ENCODE measurements at places on chromosomes 12 and 14.
A peak's percentile ranks its signal among the peaks of the same experiment; 100 is the strongest.

DNA sequence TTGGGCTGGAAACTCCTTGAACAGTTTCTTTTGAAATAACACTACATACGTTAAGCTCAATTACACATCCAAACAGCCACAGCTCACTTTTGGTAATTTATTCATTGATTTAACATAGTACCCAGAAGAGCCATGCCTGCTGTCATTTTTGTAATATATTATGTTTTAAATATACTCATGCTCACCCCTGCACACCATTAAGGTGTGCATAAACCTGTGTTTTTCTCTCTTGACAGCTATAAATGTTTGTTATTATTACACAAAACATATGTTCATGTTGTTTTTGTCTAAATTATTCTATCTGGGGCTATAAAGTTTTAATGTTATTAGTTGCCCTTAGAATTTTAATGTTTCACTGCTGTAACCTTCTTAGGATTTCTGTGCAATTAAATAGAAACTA is 296.1 kb downstream of the AKAP6 start:
- DNase-seq: no peak

DNA sequence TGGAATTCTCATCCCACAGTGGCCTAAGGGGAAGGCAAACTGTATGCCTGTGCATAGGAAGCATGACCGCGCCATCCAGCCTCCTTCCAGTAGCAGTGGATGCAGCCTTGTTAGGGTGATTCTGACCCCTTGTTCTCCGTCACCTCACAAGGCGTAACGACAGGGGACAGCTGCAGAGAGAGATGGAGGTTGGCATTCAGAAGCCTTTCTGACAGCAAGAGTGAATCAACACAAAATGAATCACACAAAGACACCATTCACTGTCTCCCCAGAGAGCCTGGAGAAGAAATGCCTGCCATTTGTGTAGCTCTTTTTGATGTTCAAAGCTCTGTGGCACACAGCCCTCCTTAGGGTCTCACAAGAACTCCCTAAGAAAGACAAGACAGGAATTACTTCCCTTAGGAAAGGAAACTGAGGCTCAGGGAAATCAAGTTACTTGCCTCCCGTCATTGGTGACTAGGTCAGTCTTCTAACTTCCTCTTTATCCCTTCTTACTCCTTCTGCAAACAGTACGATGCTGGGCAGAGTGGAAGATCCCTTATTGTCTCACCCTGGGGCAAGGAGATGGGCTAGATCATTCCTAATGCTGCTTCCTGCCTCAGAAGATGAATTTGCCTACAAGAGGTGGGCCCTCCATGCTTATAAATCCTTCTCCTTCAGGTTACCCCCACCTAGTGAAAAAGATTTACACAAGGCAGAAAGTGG is 280.9 kb downstream of the CACNA1C start:
- DNase-seq: no peak

- DNase-seq: peak; percentile 15
Measured at GRCh38 chr14:92040431-92041051, 682 bp upstream of the TRIP11 start.

GRCh38 chr14:54483073-54483745 is 5.6 kb downstream of the GMFB start:
- DNase-seq: no peak

DNA sequence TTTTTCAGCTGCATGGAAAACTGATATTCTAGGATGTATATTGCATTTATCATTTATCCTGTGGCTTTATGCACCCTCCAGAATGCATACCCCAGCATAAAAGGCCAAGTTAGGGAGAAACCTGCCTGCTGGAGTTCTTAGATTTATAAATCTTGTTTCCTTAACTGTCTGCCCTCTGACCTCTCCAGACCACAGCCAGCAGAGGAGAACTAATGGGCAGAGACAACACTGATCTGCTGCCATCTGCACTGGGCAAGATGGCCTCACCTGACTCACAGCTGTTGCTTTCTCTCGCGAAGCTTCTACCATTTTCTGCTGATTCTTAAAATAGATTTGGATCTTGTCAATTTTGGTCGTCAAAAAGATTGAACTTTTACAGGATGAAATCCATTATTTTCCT is 65.8 kb downstream of the PPP2R5C start:
- DNase-seq: no peak

GRCh38 chr14:74357585-74357984 is 9.3 kb downstream of the VRTN start:
- no peak for DNase-seq

- DNase-seq: no peak
Measured at GRCh38 chr14:56310643-56311042, 192.4 kb downstream of the PELI2 start.
